ENCODE measurements at places on chromosomes 5 and 9.

DNA sequence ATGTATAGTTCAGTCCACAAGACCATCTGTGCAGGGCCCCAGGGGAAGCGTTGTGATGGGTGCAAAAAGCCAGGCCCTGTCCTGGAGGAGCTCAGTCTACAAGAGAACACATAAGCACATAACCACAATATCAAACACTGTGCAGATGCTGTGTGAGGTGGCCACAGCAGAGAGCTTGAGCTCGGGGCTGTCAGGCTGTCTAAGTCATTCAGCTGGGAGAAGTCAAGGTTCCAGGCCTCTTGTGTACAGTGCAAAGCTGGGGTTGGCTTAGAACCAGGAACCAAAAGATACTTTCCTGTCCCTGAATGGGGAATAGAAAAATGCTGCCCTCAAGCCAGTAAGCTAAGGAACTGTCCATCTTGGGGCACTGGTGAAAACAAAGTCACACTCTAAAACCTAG, 75.0 kb downstream of the PRDM6 start:
- DNase-seq, result no peak

- no peak for DNase-seq
Observed at GRCh38 chr9:97994703-97995102, 11.6 kb downstream of the ANP32B start.

GRCh38 chr5:42919600-42919999, 107.9 kb upstream of the SELENOP start:
- DNase-seq, result no peak

DNA sequence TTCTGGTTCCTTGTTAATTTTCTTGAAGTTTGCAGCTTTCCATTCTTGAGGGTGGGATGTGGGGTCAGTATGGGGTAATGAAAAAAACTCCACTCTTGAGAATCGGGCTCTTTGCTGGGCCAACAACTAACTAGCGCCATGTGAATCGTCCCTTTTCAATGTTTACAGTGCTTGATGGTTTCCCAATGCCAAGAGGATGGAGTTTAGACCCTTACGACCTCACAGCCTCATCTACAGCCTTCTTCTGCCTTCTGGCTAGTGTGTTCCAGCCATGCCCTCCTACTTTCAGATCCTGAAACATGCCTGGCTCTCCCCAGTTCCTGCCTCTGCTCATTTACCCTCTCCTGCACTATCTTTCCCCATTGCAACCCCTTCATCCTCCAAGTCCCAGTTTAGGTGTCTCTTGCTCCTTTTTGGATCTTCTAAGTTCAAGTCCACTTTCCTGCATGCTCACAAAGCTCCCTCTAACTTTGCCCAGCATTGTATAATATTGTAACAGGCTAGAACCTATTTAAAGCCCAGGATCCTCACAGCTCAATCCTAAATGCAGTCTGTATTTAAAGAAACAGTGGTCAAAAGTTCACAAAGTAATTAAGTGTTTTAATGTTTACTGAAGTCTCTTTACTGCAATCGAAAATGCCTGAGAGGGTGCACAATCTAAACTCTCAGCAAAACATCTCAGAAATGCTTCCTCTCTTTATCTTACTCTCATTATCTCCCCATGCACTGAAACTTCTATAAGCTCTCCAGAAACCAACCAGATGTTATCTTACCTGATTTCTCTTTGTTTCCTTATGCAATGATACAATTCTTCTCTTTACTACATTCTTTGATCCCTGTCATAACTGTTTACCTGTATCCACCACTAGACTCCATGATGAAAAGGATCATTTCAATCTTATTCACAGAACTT, 20.6 kb upstream of the CAST start:
- no peak for DNase-seq

DNA sequence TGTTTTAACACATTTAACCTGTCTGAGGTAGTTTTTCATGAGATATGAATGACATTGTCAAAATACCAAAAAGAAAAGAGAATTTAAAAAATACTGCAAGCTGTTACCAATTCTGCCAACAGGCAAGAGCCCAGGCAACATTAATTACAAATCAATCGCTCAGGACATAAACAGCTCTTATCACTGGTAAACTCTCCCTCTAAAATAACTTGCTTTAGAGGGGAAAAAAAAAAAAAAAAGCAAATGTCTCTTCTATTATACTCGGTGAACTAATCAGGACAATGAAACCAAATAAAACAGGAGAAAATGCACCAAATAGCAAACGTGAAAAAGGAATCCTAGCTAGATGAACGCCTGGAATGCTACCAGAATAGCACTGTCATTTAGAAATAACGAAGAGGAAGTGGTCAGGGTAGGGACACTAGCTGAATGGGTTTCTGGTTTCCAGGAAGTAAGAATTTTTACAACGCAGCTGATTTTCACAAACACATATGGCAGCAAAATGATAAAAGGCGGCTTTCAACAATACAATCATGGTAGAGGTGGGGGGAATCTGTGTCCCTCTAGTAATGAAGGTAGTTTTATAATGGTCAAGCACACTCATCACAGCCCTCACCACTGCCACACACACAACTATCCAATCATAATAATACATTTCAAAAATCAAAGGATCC, 94.9 kb downstream of the DENND1A start:
- peak; percentile 21 for DNase-seq

GRCh38 chr5:118302786-118303185, 685.6 kb downstream of the DTWD2 start:
- no peak for DNase-seq

DNA sequence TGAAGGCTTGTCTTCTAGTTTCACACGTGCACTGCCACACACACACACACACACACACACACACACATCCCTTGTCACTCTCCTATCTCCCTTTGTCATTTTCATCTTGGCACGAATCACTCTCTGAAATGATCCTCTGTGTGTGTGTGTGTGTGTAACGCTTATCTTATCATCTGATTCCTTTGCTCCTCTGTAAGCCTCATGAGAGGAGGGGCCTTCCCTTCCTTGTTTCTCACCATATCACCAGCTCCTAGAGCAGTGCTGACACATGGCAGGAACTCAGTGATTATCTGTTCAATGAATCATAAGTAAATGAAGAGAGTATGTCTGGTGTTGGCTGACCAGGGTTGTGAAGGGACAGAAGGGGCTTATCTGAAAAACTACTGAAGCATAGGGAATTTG, 53.3 kb downstream of the PDE4D start:
- DNase-seq, result peak; percentile 72

GRCh38 chr5:111310711-111311620, 86.8 kb downstream of the CAMK4 start:
- DNase-seq, result no peak

GRCh38 chr9:137952976-137953666, 75.5 kb downstream of the CACNA1B start:
- no peak for DNase-seq

- no peak for DNase-seq
Observed at GRCh38 chr5:23332650-23333251, 174.7 kb upstream of the PRDM9 start.

DNA sequence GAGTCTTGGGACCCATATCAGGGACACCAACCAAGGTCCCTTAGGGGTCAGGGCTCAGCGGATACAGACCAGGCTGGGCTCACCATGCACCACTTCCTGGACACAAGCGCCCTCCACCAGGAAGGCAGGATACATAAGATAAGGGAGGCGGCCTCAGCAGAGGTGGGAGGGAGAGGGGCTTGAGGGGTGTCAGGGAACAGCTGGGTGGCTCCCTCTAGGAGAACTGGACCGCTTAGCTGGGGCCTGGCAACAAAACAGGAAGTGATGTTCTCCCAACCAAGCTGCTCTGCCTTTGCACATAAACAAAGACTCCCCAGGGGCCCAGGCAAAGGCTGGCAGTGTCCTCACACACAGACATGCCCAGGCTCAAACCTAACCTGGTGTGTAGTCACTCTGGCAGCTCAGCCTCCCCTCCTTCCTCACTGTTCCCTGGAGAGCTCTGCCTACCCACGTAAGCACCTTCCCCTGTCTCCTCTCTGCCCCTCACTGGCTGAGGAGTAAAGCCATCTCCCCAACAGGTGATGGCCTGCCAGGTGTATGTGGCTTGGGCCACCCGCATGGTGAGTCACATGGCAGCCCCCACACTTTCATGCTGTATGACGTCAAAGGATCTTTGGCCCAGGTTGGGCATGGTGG, 5.8 kb upstream of the BICD2 start:
- no peak for DNase-seq

- DNase-seq, result no peak
Observed at GRCh38 chr9:124707666-124708065, 63.4 kb downstream of the NR6A1 start.

GRCh38 chr9:131641618-131642495, 96.5 kb downstream of the PRRT1B start:
- no peak for DNase-seq

DNA sequence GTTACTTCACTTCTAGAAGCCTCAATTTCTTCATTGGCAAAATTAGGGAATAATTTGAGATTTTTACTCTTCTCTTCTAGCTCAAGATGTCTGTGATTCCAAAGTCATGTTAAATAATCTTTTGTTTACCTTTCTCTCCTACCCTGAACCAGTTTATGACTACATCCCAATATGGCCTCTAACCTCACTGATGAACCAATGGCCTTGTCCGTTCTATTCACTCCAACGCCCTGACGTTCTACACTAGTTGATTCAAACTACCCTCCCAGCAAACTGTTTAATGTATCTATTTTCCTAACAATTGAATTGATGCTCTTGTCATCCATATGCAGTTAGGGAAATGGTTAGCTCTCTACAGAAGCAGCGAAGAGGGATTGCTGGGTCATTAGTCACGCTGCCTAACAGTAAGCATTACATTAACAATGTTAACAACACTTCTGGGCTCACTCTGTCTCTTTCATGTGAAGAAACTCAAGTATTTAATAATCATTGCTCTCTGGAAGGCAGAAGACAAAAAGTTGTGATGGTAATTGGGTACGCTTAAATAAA, 38.0 kb downstream of the RAPGEF1 start:
- no peak for DNase-seq

DNA sequence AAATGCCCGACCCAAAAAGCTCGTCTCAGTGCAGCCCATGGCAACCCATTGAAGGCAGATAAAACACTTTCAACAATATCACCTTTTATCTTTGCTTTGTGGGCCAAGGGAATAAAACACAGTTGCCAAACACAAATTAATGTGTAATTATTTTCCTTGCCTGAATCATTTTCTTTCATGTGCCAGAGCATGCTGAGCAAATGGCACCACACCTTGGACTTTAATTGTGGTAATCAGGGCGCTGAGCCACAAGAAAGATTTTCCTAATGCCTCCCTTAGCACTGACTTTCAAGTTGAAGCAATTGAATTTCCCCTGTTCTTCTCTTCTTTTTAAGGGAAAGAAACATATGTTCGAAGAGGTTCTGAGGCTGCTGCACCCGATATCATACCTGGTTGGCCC, 297.1 kb upstream of the MSX2 start:
- DNase-seq, result no peak

DNA sequence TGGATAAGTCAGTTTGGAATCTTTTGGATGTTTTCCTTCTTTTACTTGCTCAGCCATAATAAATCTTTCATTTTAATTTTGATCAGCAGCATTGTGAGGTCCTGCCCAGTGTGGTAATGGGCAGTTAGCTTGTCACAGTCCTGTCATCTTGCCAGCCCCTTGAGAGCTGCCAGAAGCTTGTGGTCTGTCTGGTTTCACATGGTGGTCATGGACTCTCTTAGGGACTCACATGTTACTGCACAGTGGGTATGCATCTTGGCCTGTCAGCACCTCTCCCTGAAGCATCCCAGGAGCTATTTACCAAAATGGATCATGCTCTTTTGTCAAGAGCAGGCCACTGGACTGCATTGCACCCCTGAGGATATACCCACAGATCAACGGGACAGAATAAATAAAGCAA, 60.3 kb downstream of the DAPK1 start:
- DNase-seq, result peak; percentile 26

DNA sequence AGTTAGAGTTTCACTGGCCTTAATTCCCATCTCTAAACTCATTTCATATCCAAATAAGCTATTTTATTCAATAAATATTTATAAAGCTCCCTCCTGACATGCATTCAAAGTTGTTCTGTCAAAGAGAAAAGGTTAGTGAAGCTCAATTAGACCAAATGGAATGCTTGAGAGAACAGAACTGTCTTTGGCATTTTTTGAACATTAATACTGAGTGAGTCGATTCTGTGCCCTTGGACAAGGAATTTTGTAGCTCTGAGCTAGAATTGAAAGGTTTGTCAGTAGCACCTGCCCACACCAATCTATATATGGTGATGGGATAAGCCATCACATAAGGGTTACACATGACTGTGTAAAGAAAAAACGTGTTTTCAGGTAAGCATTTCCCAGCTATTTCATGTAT, 631.2 kb upstream of the CCNG1 start:
- DNase-seq, result no peak

DNA sequence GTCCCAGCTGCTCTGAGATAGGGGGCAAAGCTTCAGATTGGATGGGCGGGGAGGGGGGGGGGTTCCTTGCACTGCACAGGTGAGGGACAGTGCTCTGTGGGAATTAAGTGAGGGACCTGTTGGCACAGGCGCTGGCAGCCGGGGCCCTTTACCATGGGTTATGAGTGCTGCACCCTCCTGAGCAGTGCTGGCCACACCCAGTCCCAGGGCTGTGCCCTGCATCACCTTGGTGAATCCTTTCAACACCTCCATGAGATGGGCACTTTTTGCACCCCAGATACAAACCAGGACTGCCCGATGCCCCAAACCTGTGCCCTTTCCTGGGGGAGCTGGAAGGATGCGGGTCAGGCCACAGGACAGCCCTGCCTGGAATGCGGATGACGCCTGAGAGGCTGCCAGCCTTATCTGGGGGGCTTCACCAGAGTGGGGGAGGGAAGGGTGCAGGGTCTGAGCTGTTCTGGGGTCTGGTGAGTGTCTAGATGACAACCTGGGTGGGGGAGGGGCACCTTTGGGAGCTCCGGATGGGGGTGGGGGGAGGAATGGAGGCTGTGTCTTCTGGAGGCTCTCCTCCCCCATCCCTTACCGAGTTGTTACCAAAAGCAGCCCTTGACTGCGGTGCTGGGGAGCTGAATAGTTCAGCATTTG, 5.2 kb downstream of the CRB2 start:
- no peak for DNase-seq

DNA sequence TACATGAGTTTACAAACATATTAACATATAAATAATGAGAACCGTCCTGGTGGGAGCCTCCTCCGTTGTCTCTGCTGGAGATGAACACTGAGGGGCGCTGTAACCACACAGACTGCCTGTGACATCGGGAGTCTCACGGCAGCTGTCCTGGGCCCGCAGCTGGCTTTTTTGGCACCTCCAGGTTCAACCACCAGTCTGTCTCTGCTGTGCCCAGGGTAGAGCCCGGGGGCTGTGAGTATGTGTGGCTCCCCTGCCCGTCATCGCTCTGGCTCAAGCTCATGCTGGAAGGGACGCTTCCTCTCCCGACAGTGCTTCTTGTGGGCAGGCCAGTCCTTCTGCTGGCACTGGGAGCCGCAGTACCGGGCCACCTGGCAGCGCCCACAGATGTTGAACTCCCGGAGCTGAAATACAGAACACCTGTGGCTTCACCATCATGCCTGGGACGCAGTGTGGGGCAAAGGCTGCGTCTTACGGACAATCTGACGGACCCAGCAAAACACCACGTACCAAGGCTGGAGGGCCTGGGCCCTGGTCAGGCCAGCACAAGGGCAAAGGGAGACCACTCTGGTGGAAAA, 3.6 kb upstream of the DPH7 start:
- peak; percentile 29 for DNase-seq

- no peak for DNase-seq
Observed at GRCh38 chr5:1815071-1815786, 14.0 kb downstream of the NDUFS6 start.

GRCh38 chr5:113127021-113127420, 150.4 kb downstream of the DCP2 start:
- no peak for DNase-seq

Data from LHCN-M2 (cell line).